ENCODE measurements at places on chromosomes 4 and X. TPM values are rescaled to one million over a fixed set of nuclear protein-coding genes. Genes with fewer than 3 reads are reported as not detected.

- DNase-seq, result no peak
Observed at GRCh38 chr4:147730333-147730732, 1.6 kb upstream of the ARHGAP10 start.

SPANXN3 gene
- total RNA-seq, result not detected

DNA sequence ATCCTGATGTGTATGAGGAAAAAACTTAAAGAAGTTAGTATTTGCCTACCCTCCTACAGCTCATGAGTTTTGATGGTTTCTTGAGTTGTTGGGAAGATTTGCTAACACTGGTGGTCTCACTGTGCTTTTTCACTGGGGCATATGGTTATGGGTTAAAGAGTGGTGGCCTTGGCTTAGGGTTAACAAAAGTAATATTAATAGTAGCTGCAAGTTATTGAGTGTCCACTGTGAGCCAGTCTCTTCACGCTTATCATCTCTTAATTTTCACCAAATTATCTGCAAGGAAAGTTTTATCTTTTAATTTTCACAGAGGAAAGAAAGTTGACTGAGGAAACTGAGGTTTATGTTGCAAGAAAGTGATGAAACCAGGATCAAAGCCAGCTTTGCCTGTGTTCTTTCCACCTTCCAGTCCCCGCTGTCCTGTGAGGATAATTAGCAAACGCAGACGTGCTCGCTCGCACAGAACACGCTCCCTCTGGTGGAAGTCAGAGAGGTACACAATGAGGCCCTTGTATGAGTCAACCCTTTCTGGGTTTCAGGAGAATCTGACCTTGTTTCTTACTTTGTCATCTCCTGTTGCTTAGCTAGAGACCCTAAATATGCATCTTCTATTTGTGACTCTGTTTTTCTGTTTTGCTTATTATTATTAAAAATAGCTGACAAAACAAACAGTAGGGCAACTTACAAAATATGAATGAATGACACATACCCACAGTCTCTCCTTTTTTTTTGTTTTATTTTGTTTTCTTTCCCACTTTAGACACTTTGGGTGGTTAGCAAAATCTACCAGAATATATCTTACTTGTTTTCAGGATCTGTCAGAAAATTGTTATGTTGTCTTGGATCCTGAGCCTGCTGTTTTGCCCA lies 94.3 kb downstream of the DDIT4L start:
- no peak for DNase-seq

- DNase-seq, result no peak
Observed at GRCh38 chr4:132670557-132670956, 478.5 kb upstream of the PCDH10 start.

DNA sequence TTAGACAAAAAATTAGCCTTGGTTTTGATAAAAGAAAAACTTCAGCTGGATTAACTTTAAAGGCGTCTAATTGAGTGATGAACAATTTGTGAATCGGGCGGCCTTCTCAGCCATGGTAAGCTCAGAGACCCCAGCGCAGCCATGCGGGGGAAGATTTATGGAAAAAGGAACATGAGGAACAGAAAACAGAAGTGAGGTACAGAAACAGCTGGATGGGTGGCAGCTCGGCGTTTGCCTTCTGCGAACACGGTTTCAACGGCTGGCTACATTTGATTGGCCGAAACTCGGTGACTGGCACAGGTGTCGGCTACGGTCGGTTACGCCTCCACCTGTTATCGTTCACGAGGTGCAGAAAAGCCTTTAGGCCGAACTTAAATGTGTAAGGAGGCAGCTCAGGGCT lies 401.4 kb upstream of the FAT1 start:
- DNase-seq, result no peak

- DNase-seq, result no peak
Observed at GRCh38 chr4:83025563-83025962, 9.4 kb upstream of the COPS4 start.

DNA sequence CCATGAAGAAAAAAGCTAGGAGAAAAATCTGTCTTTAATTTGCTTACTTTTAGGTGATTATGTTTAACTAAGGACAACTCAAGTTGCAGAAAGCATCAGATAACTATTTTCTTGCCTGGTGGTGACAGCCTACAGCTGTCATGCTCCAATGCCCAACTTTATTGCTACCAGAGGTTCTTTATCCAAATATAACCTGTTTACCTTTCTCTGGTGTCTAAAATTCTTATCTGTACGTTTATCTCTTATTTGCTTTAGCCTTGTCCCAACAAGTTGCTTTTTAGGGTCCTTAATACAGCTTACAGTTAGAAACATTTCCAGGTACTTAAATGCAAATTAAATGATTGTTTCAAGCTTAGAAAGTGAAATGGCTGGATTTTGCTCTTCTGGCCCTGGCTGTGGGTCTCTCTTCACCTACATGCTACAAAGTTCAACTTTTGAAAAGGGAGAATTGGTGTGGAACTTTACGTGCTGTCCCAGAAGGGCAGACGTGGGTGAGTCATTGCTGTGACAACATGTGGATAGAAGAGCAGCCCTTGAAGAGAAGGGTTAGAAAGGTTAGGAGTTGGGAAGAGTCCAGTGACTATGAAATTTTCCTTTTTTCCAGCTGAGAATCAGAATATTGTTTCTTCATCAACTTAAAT lies 60.7 kb downstream of the HPGD start:
- no peak for DNase-seq

DNA sequence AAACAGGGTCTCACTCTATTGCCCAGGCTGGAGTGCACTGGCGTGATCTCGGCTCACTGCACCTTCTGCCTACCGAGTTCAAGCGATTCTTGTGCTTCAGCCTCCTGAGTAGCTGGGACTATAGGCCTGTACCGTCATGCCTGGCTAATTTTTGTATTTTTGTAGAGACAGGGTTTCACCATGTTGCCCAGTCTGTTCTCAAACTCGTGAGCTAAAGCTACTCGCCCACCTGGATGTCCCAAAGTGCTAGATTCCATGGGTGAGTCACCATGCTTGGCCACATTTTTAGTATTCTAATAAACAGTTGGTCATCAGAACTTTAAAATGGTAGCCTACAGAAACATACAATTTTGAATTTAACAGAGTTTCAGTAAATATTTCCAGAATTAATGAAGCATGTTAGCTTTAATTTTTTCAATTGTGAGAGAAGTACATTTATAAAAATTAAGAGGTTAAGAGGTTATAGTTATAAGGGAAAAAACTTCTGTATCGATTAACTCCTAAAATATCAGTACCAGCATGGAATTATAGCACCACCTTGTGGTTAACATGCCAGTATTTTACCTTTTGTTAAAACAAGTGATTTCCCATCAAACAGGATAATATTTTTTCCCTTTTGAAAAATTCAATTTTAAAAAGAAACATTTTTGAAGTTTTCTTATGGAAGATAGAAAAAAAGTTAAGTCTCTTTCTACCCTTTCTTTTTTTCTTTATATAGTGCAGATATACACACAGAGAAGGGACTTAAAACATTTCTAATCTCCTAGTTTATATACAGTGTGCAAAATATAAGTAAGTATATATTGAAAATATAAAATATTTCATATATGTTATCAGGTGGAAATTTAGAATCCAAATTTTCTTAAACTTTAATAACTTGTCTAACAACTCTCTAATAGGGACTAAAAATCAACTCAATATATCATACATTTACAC lies 35.4 kb downstream of the CEP44 start:
- no peak for DNase-seq

GRCh38 chr4:173159791-173160190 lies 8.8 kb upstream of the GALNT7 start:
- no peak for DNase-seq

GRCh38 chrX:53084043-53084570 lies 1.9 kb downstream of the TSPYL2 start:
- no peak for DNase-seq

STK26 gene
- total RNA-seq, result 80.5 TPM

CT45A1 gene
- total RNA-seq, result not detected

GRCh38 chr4:110533590-110533910 lies 57.6 kb downstream of the ENPEP start:
- no peak for DNase-seq

AMOT gene
- 2.3 TPM for total RNA-seq

SSX4B gene
- total RNA-seq, result not detected

GRCh38 chr4:174045381-174045780 lies 238.1 kb downstream of the FBXO8 start:
- no peak for DNase-seq

NPY2R gene
- not detected for total RNA-seq

DNA sequence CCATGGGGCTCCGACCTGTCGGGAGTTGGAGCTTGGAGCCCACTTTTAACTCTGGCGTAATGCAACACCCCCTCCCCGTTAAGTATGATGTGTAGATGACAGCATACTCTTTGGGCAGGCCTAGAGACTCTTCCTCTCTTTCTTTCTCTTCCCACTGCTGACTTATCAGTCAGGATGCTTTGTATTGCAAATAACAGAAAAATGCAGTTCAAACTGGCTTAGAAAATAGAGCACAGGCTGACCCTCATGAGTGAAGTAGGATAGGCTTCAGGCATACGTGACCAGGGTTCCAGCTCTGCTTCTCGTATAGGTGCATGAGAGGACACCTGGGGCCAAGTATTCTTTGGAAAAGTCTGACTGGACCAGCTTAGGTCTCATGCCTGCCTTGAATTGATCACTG lies 23.3 kb upstream of the RNF4 start:
- DNase-seq, result no peak

S100G gene
- not detected for total RNA-seq

- DNase-seq, result no peak
Observed at GRCh38 chr4:7917669-7918068, 22.0 kb downstream of the AFAP1 start.
